ENCODE measurements at places on chromosomes 1 and 21. TPM values are rescaled to one million over a fixed set of nuclear protein-coding genes. Genes with fewer than 3 reads are reported as not detected.

- no peaks in the 10 kb centered on the region for H3K4me1 ChIP-seq
- no peak overlapping the region for H3K4me3 ChIP-seq
- no peak overlapping the region for H3K27ac ChIP-seq
- peaks cover 5% of the 10 kb centered on the region for H3K27me3 ChIP-seq
- no peak for DNase-seq
- no peaks in the 10 kb centered on the region for H3K36me3 ChIP-seq
Observed at GRCh38 chr1:199573047-199573446, 454.5 kb upstream of the NR5A2 start.

- no peak for DNase-seq
- no peaks in the 10 kb centered on the region for H3K36me3 ChIP-seq
- peaks cover 17% of the 10 kb centered on the region for H3K4me1 ChIP-seq
- H3K27ac ChIP-seq: no peak overlapping the region
- H3K4me3 ChIP-seq: no peak overlapping the region
Observed at GRCh38 chr1:203354246-203354645, 3.3 kb upstream of the FMOD start.

- H3K27me3 ChIP-seq: no peaks in the 10 kb centered on the region
- peak overlapping the region; percentile 74 for H3K27ac ChIP-seq
- peaks cover 3% of the 10 kb centered on the region for H3K36me3 ChIP-seq
- no peak for DNase-seq
- H3K4me3 ChIP-seq: peak overlapping the region; percentile 40
Observed at GRCh38 chr1:221782970-221783369, 41.1 kb upstream of the DUSP10 start.

The HPDL gene
- 53.0 TPM for total RNA-seq

The KLHDC7A gene
- not detected for total RNA-seq

- H3K4me3 ChIP-seq: peak overlapping the region; percentile 99
- H3K27ac ChIP-seq: peak overlapping the region; percentile 98
- peaks cover 26% of the 10 kb centered on the region for H3K36me3 ChIP-seq
- H3K4me1 ChIP-seq: peaks cover 27% of the 10 kb centered on the region
- no peaks in the 10 kb centered on the region for H3K27me3 ChIP-seq
Observed at GRCh38 chr1:46301808-46302640, 1.4 kb downstream of the LRRC41 start.

The RNF207 gene
- total RNA-seq: 5.0 TPM

GRCh38 chr1:206721454-206721853 is 36.7 kb downstream of the MAPKAPK2 start:
- DNase-seq: no peak
- no peaks in the 10 kb centered on the region for H3K36me3 ChIP-seq
- no peak overlapping the region for H3K27ac ChIP-seq
- H3K27me3 ChIP-seq: no peaks in the 10 kb centered on the region

The RBP7 gene
- total RNA-seq: not detected

The ALPL gene
- not detected for total RNA-seq

DNA sequence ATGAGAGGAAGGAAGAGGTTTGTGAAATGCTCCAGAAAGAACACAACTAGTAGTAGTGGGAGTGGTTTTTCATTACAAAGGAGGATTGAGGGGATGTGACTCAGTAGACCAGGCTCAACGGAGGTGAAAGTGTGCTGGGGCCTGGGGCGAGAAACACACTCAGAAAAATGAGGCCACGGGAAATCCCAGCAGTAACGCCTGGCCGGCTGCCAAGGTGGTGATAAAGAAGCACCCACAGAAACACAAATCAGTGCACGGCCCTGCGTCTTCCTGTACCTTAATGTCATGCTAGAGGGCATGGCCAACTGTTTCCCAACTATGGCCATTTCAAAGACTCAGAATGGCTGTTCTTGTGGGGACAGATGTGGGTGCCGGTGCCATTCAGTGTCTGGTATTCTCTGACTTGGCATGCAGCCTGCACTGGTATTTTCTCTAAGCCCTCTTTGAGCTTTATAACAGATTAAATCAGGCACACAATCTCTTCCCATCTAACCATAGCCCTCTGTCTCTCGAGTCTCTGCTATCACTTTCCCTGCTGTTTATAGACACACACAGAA is 38.2 kb downstream of the URB2 start:
- no peaks in the 10 kb centered on the region for H3K27me3 ChIP-seq
- H3K4me3 ChIP-seq: no peak overlapping the region
- H3K36me3 ChIP-seq: peaks cover 29% of the 10 kb centered on the region
- no peak overlapping the region for H3K27ac ChIP-seq

The TRNP1 gene
- total RNA-seq: 0.64 TPM

DNA sequence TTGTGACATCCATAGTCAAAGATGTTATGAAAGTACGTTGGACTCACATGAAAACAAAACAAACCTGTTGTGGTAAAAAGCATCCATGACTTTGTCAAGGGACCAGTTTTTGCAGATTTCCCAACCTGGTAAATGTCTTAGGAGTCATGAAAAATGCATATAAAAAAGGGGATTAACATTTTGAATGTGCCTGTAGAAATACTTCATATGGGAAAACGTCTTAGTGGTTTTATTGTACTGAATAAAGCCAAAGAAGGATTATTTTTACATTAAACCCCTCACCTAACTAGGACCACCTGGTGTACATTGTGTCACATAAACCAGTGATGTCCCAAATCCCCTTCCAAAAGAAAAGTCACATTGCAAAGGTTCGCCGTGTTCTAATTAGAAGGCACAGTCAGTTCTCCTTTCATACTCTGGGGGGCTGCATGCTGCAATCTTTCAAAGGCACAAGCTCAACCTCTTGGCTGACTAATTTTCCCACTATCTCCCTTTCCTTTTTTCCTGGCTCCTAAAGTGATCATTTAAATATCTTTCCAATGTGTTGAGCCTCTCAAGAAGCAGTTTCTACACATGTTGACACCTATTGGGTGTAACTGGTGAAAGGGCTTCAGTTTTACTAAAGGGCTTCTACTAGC is 119.8 kb upstream of the SPAG17 start:
- H3K27ac ChIP-seq: no peak overlapping the region
- H3K4me3 ChIP-seq: no peak overlapping the region
- DNase-seq: no peak
- H3K4me1 ChIP-seq: no peaks in the 10 kb centered on the region
- no peaks in the 10 kb centered on the region for H3K36me3 ChIP-seq
- H3K27me3 ChIP-seq: no peaks in the 10 kb centered on the region

All from activated naive CD8-positive, alpha-beta T cell treated with anti-CD3 and anti-CD28 coated beads for 36 hours (primary cell).